ENCODE measurements at places on chromosomes 12 and 14. TPM values are rescaled to one million over a fixed set of nuclear protein-coding genes. Genes with fewer than 3 reads are reported as not detected.

Gene LRFN5
- total RNA-seq: 1.4 TPM

Gene CIROP
- not detected for total RNA-seq

- DNase-seq: no peak
These were observed 3.8 kb downstream of the CS start for GRCh38 chr12:56296295-56296694.

Gene CCDC175
- not detected for total RNA-seq

Gene PTPRO
- total RNA-seq: not detected

All from glomerular endothelial cell (primary cell).